ENCODE measurements at places on chromosomes 2 and 18. TPM values are rescaled to one million over a fixed set of nuclear protein-coding genes. Genes with fewer than 3 reads are reported as not detected.

GRCh38 chr2:162002623-162003235 is 71.3 kb downstream of the DPP4 start:
- H3K27me3 ChIP-seq, result no peaks in the 10 kb centered on the region
- no peak overlapping the region for H3K4me3 ChIP-seq
- H3K27ac ChIP-seq, result no peak overlapping the region
- no peaks in the 10 kb centered on the region for H3K4me1 ChIP-seq
- DNase-seq, result no peak

DNA sequence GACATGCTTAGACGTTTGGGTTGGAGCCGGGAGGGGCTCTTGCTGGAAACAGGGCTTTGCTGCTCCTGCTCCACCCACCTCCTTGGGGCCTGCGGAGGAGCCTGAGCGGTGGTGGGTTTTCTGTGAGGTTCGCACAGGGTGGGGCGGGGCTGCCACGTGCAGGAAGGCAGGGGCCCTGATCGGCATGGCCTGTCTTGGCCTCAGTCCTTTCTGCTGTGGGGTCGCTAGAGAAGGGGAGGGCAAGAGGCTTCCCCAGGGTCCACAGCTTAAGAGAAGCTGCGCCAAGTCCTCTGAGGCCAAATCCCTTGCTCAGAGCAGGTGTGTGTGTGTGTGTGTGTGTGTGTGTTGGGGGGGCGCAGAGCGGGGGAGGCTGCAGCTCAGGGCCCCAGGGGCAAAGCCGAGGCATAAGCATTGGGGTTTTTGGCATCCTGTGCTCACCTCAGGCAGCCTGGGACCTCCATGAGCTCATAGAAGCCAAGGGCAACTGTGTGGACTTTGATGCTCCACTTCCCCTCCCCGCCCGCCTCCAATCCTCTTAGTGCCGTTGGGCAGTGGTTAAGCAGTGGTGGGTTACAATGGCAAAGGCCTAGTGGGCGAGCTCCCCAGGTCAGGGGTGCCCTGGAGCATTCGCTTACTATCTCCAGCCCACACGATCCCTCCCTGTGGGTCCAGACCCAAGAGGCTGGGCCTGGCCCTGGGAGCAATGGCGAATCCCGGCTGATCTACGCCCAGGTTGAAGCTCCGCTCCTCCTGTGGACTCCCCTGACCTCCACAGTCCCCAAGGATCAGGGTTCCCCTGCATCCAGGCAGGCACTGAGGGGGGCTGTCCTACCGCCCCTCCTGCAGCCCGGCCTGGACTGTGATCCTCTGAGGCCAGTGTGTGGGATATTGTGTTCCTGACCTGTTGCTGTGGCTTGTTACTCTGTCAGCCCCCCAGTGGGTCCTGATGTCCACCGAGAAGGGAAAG is 28.9 kb downstream of the TOGARAM2 start:
- peaks cover 35% of the 10 kb centered on the region for H3K4me1 ChIP-seq
- H3K27ac ChIP-seq, result peak overlapping the region; percentile 76
- no peak overlapping the region for H3K4me3 ChIP-seq
- DNase-seq, result no peak
- H3K27me3 ChIP-seq, result no peaks in the 10 kb centered on the region

The PRADC1 gene
- total RNA-seq, result 14.8 TPM

- H3K4me3 ChIP-seq, result no peak overlapping the region
- no peaks in the 10 kb centered on the region for H3K27me3 ChIP-seq
- no peak for DNase-seq
- no peaks in the 10 kb centered on the region for H3K4me1 ChIP-seq
- no peaks in the 10 kb centered on the region for H3K36me3 ChIP-seq
Observed at GRCh38 chr2:36069074-36069473, 286.5 kb upstream of the CRIM1 start.

- H3K36me3 ChIP-seq, result peaks cover 79% of the 10 kb centered on the region
- H3K4me1 ChIP-seq, result no peaks in the 10 kb centered on the region
- H3K4me3 ChIP-seq, result no peak overlapping the region
- no peak for DNase-seq
- H3K27me3 ChIP-seq, result no peaks in the 10 kb centered on the region
Observed at GRCh38 chr2:69505710-69506109, 68.5 kb upstream of the NFU1 start.

The SNORC gene
- total RNA-seq, result 0.53 TPM

The LYG1 gene
- total RNA-seq, result 1.0 TPM

The DPP4 gene
- 24.5 TPM for total RNA-seq

- H3K36me3 ChIP-seq, result no peaks in the 10 kb centered on the region
- H3K27me3 ChIP-seq, result no peaks in the 10 kb centered on the region
- no peak overlapping the region for H3K4me3 ChIP-seq
- H3K4me1 ChIP-seq, result no peaks in the 10 kb centered on the region
- DNase-seq, result no peak
Observed at GRCh38 chr2:189305291-189305943, 125.9 kb upstream of the COL5A2 start.

DNA sequence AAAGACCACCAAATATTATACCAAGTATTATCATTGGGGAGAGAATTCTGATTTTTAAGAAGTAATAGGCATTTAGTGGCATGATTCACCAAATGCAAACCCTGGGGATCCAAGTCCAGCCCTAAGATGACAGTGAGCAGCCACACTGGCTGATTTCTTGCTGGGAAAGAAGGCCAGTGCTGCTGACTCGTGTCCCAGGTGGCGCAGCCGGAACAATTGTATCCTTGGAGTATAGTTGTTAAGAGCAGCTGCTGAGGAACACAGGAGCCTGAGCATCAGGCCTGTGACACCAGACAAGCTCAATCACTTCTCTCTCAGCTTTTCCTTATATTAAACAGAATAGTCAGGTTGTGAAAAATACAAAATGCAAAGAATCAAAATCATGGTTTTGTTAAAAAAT is 48.4 kb downstream of the LRP1B start:
- H3K27me3 ChIP-seq, result no peaks in the 10 kb centered on the region
- no peak overlapping the region for H3K27ac ChIP-seq
- no peaks in the 10 kb centered on the region for H3K36me3 ChIP-seq
- no peak for DNase-seq
- no peaks in the 10 kb centered on the region for H3K4me1 ChIP-seq

DNA sequence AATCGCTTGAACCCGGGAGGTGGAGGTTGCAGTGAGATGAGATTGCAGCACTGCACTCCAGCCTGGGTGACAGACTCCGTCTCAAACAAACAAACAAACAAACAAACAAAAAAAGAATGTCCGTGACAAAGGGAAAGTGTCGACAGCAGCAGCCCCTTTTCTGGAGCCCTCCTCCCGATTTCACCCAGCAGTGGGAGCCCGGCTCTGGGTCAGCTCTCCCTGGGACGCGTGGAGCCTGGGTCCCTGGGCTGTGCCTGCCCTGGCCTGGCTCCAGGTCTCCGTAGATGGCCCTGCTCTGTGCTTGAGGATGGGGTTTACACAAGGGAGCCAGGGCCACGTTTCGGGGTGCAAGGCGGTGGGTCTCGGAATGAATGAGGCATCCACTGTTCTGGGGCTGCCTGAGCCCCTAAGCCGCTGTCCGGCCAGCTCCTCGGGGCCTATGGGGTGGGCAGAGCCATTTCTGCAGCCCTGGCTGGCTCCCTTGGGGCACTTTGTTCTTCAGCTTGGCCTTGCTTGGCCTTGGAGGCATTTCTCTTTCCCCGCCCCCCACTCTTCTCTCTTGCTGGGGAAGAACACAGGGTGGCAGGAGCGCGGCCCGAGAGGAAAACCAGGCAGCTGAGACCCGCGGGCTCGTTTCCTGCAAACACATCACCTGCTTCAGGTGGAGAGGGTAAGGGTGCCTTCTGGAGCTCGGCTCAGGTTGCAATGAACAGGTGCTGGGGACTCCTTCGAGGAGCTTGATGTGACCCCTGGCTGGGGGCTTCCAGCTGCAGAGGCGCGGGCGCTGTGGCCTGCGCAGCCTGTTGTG is 29.1 kb downstream of the RTP5 start:
- H3K27me3 ChIP-seq, result no peaks in the 10 kb centered on the region
- peaks cover 6% of the 10 kb centered on the region for H3K4me1 ChIP-seq
- H3K36me3 ChIP-seq, result no peaks in the 10 kb centered on the region
- H3K27ac ChIP-seq, result no peak overlapping the region
- no peak overlapping the region for H3K4me3 ChIP-seq
- DNase-seq, result peak; percentile 42

- H3K36me3 ChIP-seq, result no peaks in the 10 kb centered on the region
- H3K4me1 ChIP-seq, result peaks cover 41% of the 10 kb centered on the region
- no peak overlapping the region for H3K4me3 ChIP-seq
- peak overlapping the region; percentile 31 for H3K27ac ChIP-seq
- H3K27me3 ChIP-seq, result no peaks in the 10 kb centered on the region
- DNase-seq, result no peak
Observed at GRCh38 chr2:215712219-215712868, 276.5 kb upstream of the FN1 start.

The PMAIP1 gene
- 1.6 TPM for total RNA-seq

DNA sequence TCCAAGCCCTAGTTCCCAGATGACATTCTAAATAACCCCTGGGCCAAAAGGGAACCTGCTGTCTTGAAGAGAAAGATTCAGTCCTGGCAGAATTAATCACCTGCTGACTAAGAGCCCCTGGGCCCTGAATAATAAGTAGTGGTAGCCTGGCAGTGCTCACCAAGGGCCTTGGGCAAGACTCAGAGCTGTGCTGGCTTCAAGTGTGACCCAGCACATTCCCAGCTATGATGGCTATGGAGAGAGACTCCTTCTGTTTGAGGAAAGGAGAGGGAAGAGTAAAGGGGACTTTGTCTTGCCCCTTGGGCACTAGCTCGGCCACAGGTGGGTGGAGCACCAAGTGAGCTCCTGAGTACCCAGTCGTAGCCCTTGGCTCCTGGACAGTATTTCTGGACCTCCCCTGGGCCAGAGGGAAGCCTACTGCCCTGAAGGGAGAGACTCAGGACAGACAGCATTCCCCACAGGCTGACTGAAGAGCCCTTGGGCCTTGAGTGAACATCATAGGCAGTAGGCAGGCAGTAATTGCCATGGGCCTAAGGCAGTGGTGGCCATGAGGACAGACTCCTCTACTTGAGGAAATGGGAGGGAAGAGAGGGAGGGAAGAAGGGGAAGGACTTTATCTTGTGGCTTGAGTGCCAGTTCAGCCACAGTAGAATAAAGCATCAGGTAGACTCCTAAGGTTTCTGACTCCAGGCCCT is 40.0 kb upstream of the INPP4A start:
- H3K27ac ChIP-seq, result no peak overlapping the region
- H3K36me3 ChIP-seq, result no peaks in the 10 kb centered on the region
- no peaks in the 10 kb centered on the region for H3K4me1 ChIP-seq
- H3K27me3 ChIP-seq, result no peaks in the 10 kb centered on the region

GRCh38 chr2:148604927-148605326 is 39.6 kb upstream of the EPC2 start:
- DNase-seq, result no peak
- no peak overlapping the region for H3K4me3 ChIP-seq
- H3K27me3 ChIP-seq, result no peaks in the 10 kb centered on the region
- H3K36me3 ChIP-seq, result no peaks in the 10 kb centered on the region

GRCh38 chr18:58761970-58762780 is 90.9 kb downstream of the MALT1 start:
- no peak overlapping the region for H3K4me3 ChIP-seq
- H3K4me1 ChIP-seq, result peaks cover 6% of the 10 kb centered on the region
- H3K27ac ChIP-seq, result no peak overlapping the region
- no peak for DNase-seq
- no peaks in the 10 kb centered on the region for H3K36me3 ChIP-seq

- H3K27ac ChIP-seq, result no peak overlapping the region
- no peak overlapping the region for H3K4me3 ChIP-seq
- no peaks in the 10 kb centered on the region for H3K27me3 ChIP-seq
- DNase-seq, result no peak
- peaks cover 7% of the 10 kb centered on the region for H3K4me1 ChIP-seq
- no peaks in the 10 kb centered on the region for H3K36me3 ChIP-seq
Observed at GRCh38 chr2:234793212-234793785, 158.5 kb upstream of the SH3BP4 start.

- no peaks in the 10 kb centered on the region for H3K36me3 ChIP-seq
- DNase-seq, result no peak
- H3K27me3 ChIP-seq, result no peaks in the 10 kb centered on the region
- peaks cover 21% of the 10 kb centered on the region for H3K4me1 ChIP-seq
- no peak overlapping the region for H3K4me3 ChIP-seq
Observed at GRCh38 chr2:164824872-164825271, 16.8 kb downstream of the COBLL1 start.

DNA sequence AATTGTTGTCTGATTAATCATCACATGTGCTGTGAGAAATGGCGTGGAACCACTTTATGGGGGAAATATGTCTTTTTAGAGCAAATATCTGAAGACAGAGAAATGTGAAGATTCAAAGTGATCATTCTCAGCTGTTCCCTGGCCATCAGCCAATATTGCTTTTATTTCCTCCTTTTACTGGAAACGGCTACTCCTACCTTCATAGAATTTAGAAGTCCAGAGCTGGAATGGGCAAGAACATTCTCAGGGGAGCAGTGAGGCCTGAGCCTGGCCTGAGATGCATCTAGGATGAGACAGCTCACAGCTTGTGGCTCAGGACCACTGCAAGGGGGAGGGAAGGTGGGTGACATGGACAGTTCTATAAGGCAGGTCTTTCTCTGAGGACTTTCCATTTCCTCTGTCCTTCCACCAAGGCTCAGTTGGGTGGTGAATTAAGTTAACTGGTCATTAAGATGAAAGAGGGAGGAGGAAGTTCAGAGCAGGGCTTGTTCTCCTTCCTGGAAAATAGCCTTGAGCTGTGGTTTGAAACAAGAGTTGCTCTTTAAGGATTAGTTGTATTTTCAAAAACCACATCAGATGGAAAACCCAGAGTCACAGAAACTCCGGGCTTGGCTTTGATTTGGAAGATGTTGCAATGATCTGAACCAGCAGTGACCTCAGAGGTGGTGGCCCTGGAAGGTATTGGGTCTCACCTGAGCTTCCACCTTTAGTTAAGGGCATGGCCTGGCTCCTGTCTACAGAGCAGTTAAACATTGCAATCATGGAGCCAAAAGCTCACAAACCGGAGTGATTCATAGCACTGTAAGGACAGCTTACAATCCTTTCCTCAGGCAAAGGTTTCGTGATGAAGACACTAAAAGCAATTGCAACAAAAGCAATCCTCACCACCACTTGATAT is 144.3 kb downstream of the VAPA start:
- H3K36me3 ChIP-seq, result no peaks in the 10 kb centered on the region
- DNase-seq, result no peak
- peaks cover 45% of the 10 kb centered on the region for H3K4me1 ChIP-seq

- DNase-seq, result no peak
- H3K27ac ChIP-seq, result no peak overlapping the region
- H3K4me1 ChIP-seq, result peaks cover 25% of the 10 kb centered on the region
- H3K4me3 ChIP-seq, result no peak overlapping the region
- H3K36me3 ChIP-seq, result no peaks in the 10 kb centered on the region
Observed at GRCh38 chr18:48959921-48960920, 9.5 kb upstream of the SMAD7 start.
